SJCRH30 (cell line): ENCODE measurements at places on chromosomes 1 and 21. TPM values are rescaled to one million over a fixed set of nuclear protein-coding genes. Genes with fewer than 3 reads are reported as not detected.

- DNase-seq: no peak
Measured at GRCh38 chr1:10054465-10054864, 21.7 kb downstream of the UBE4B start.

Gene YBX1
- 2,043 and 2,077 TPM in 2 replicates for total RNA-seq

Gene ISG20L2
- total RNA-seq: 29.1 and 33.7 TPM in 2 replicates

GRCh38 chr1:169086603-169087455 lies 19.7 kb upstream of the ATP1B1 start:
- no peak for DNase-seq
